Activated T-helper 1 cell treated with anti-CD3 and anti-CD28 coated beads, Interleukin-12 subunit alpha, Interleukin-12 subunit beta, Interleukin-2, Interleukin-4 antibody, amounts not matched to agents 30 ng/mL and 10 ng/mL and 1 ng/mL, durations not matched to agents 14 hours and 24 hours and 36 hours (primary cell): ENCODE measurements at places on chromosomes 3 and 15. TPM values are rescaled to one million over a fixed set of nuclear protein-coding genes. Genes with fewer than 3 reads are reported as not detected.

USP50 gene
- total RNA-seq: 0.37 TPM in 1 of 2 replicates, not detected in the other

MEIS2 gene
- not detected in 2 replicates for total RNA-seq

NLGN1 gene
- total RNA-seq: not detected in 2 replicates

CRTC3 gene
- total RNA-seq: 54.0 and 61.2 TPM in 2 replicates

CCRL2 gene
- 2.2 and 3.9 TPM in 2 replicates for total RNA-seq

NDUFAF3 gene
- 126 and 129 TPM in 2 replicates for total RNA-seq

TJP1 gene
- total RNA-seq: not detected in 2 replicates

GOLGA8S gene
- total RNA-seq: 0.08 and 0.15 TPM in 2 replicates

ADAMTS9 gene
- total RNA-seq: not detected in 2 replicates

SNRPN gene
- 33.6 and 35.4 TPM in 2 replicates for total RNA-seq

UBE2Q2 gene
- total RNA-seq: 20.5 and 20.9 TPM in 2 replicates

SLC27A2 gene
- 78.0 and 78.7 TPM in 2 replicates for total RNA-seq

ESYT3 gene
- total RNA-seq: 0.34 and 0.44 TPM in 2 replicates

PLA1A gene
- total RNA-seq: 0.22 and 0.29 TPM in 2 replicates

PRICKLE2 gene
- not detected in 2 replicates for total RNA-seq

COL6A5 gene
- 0.02 and 0.16 TPM in 2 replicates for total RNA-seq

FSTL1 gene
- total RNA-seq: not detected in 2 replicates

GREM1 gene
- not detected in 2 replicates for total RNA-seq
